ENCODE measurements at places on chromosomes 5 and 9.
A peak's percentile ranks its signal among the peaks of the same experiment; 100 is the strongest.

GRCh38 chr9:69273161-69273560 lies 51.9 kb upstream of the ENTREP1 start:
- DNase-seq = no peak

DNA sequence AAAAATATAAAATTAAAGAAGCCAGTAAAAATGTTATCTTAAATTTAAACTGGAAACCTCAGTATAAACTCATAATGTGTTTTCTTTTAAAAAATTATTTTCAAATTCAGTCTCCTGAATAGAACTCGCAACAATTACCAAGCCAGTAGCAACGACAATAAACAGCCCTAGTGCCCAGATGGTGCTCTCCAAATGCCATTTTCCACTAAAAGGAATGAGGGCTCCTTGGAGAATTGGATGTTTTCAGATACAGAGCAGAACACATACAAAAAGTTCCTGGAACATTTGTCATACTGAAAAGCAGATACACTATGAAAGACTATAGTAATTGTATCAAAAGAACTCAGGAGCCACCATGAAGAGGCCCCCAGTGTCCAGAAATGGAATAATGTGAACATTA lies 97.4 kb downstream of the TMC1 start:
- DNase-seq = no peak

GRCh38 chr5:124866355-124867136 lies 120.1 kb upstream of the ZNF608 start:
- DNase-seq = no peak

GRCh38 chr9:36118706-36119105 lies 17.8 kb upstream of the GLIPR2 start:
- no peak for DNase-seq

- no peak for DNase-seq
Measured at GRCh38 chr9:125950880-125951471, 203.8 kb downstream of the PBX3 start.

- DNase-seq = peak; percentile 90
Measured at GRCh38 chr5:50667653-50668595, 1.5 kb downstream of the PARP8 start.
